ENCODE measurements at places on chromosomes 16 and 17. TPM values are rescaled to one million over a fixed set of nuclear protein-coding genes. Genes with fewer than 3 reads are reported as not detected.

WFIKKN1 gene
- total RNA-seq = 1.7 TPM

GDPD3 gene
- 8.7 TPM for total RNA-seq

VPS9D1 gene
- total RNA-seq = 9.1 TPM

DNA sequence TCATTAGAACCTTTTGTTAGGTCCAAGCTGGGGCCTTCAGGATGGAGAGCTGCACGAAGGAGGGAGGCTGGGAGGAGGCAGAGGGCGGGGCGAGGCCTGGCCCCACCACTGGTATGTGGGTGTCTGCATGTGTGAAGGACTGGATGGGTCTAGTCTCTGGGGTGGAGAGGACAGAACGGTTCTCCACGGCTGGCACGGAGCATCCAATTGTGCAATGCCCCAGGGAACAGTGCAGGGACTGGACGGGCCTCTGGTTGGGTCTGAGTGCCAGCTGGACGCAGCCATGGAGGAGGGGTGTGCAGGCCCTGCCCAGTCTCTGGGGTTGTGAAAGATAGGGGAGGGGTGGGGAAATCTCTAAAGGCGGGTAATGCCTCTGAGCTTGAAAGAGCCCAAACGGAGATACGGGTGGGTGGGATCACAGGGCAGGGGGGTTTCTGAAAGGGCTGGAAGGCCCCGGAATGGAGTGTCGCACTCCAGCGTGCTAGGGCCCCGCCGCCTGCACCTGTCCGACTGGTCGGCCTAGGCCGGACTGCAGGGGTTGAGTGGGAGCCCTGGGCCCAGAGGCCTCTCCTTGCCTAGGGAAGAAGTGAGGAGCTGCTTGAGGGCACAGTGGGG is 1.6 kb downstream of the PPL start:
- DNase-seq = peak; percentile 97

DNA sequence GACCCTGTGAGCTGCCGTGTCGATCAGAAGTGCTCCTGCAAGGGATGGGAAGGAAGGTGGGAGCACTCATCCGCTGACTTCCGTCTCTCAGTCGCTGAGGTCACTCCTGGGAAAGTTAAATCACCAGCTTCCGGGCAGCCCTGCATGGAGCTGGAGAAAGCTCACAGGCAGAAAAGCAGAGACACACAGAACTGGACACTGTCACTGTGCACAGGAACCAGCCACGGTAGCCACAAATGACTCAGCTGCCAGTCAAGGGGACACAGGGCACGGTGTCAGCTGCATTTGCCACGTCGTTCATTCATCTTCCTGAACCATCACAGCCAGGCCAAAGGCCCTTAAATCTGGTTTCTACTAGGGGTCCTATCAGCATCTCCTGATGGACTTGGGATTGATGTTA is 226.4 kb upstream of the PSMD7 start:
- DNase-seq = no peak

DNA sequence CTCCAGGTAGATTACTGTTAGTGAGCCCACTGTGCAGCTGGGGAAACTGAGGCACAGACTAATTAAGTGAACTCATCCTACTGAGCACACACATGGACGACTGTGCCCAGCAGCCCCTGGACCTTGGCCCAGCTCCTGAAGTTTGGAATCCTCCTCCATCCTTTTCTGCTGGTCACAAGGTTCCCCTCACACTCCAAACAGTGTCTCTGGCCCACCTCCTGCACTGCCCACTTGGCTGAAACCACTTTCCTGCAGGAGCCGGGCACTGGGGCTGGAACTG is 3.6 kb downstream of the RHBDF2 start:
- no peak for DNase-seq

- no peak for DNase-seq
Measured at GRCh38 chr16:87657621-87658192, 55.4 kb downstream of the JPH3 start.

DNA sequence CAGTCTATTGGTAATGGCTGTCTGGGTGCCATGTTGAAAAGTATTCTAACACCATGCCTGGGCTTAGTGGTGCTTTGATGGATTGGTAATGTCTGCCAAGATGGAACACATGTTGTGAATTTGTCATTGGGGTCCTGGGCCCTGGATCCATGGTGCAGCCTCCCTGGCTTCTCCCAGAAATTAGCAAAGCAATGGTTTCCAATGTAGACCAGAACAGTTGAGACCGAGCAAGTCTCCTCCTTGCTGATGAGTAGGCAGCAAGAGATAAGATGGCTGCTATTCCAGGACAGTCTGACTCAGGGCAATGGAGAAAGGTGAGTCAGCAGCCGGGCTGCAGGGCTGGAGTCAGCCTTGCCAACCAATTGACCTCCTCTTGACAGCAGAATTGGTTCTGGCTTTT is 30.8 kb downstream of the GPR139 start:
- no peak for DNase-seq
